Astrocyte (in vitro differentiated cells and primary cell): ENCODE measurements at places on chromosomes 3 and 15. TPM values are rescaled to one million over a fixed set of nuclear protein-coding genes. Genes with fewer than 3 reads are reported as not detected.

The CMTM8 gene
- 1.6 TPM in 2 replicates for total RNA-seq

The FBXL2 gene
- 23.3 and 25.6 TPM in 2 replicates for total RNA-seq

The GATM gene
- 5.1 and 5.4 TPM in 2 replicates for total RNA-seq

The CRTAP gene
- total RNA-seq = 144 and 145 TPM in 2 replicates

The SKIC8 gene
- total RNA-seq = 43.6 and 46.3 TPM in 2 replicates

The XPC gene
- total RNA-seq = 28.2 and 33.6 TPM in 2 replicates

The OXTR gene
- 2.2 and 3.0 TPM in 2 replicates for total RNA-seq

The FGD5 gene
- 2.0 and 2.6 TPM in 2 replicates for total RNA-seq

The NOX5 gene
- total RNA-seq = 0.09 and 0.14 TPM in 2 replicates

The TMC3 gene
- total RNA-seq = 0.22 and 0.52 TPM in 2 replicates

The KLHL6 gene
- total RNA-seq = 0.11 and 0.14 TPM in 2 replicates

The CHRNA5 gene
- 1.5 and 2.5 TPM in 2 replicates for total RNA-seq

- H3K36me3 ChIP-seq = no peaks in the 10 kb centered on the region
- no peak for DNase-seq
- H3K27ac ChIP-seq = no peak overlapping the region
- no peaks in the 10 kb centered on the region for H3K4me1 ChIP-seq
- no peaks in the 10 kb centered on the region for H3K27me3 ChIP-seq
- no peak overlapping the region for H3K4me3 ChIP-seq
Observed at GRCh38 chr3:16768014-16768413, 116.7 kb upstream of the PLCL2 start.

DNA sequence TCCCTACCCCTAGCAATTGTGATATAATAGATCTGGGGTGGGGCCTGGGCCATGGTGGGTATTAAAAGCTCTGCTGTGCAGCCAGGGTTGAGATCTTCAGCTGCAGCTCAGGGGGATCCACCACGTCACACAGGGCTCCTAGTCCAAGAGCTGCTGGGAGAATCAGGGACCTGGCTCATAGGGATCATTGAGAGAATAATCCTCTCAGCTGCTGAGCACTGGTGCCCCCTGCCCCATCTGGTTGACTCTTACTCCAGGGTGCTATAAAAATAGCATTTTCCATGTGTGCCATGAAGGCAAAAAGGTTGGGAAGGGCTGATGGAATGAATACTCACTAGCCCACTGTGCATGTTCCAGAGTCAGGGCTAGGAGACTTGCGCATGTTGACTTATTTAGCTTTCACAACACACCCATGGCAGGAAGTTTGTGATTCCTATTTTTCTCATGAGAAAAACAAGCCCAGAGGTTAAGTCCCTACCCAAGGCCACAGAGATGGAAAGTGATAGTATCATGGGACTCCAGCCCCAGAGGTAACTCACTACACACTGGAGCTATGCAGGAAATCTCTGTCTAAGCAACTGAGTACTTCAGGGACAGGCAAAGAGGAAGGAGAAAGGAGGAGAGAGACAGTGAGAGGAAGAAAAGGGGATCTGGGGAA lies 94.6 kb upstream of the HERC1 start:
- no peak overlapping the region for H3K27ac ChIP-seq
- H3K4me1 ChIP-seq = no peaks in the 10 kb centered on the region
- no peak for DNase-seq
- no peak overlapping the region for H3K4me3 ChIP-seq
- H3K27me3 ChIP-seq = peaks cover 2% of the 10 kb centered on the region

GRCh38 chr3:126866175-126866759 lies 116.6 kb upstream of the PLXNA1 start:
- no peaks in the 10 kb centered on the region for H3K36me3 ChIP-seq
- H3K27me3 ChIP-seq = no peaks in the 10 kb centered on the region
- no peak overlapping the region for H3K4me3 ChIP-seq
- H3K27ac ChIP-seq = no peak overlapping the region

GRCh38 chr3:24017305-24017704 lies 72.2 kb downstream of the NR1D2 start:
- no peaks in the 10 kb centered on the region for H3K27me3 ChIP-seq
- no peaks in the 10 kb centered on the region for H3K36me3 ChIP-seq
- no peak for DNase-seq
- H3K27ac ChIP-seq = no peak overlapping the region
- H3K4me3 ChIP-seq = no peak overlapping the region

DNA sequence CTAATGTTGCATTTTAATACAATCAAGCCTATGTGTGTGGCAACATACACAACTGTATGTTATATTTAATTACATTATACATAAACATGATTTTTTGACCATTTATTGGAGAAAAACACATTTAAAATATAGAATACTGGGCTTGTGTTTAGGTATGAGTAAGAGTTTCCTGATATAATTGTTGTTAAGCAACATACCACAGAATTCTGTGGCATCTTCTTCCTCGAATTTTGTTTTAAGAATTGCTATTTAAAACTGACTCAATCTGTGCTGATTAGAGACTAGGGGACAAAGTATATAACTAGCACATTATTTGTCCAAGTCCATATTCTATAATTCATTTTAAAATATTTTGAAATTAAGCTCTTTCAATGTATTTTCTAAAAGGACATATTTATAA lies 376.8 kb upstream of the THBS1 start:
- H3K36me3 ChIP-seq = no peaks in the 10 kb centered on the region
- H3K27me3 ChIP-seq = no peaks in the 10 kb centered on the region
- H3K4me3 ChIP-seq = no peak overlapping the region
- H3K27ac ChIP-seq = no peak overlapping the region

DNA sequence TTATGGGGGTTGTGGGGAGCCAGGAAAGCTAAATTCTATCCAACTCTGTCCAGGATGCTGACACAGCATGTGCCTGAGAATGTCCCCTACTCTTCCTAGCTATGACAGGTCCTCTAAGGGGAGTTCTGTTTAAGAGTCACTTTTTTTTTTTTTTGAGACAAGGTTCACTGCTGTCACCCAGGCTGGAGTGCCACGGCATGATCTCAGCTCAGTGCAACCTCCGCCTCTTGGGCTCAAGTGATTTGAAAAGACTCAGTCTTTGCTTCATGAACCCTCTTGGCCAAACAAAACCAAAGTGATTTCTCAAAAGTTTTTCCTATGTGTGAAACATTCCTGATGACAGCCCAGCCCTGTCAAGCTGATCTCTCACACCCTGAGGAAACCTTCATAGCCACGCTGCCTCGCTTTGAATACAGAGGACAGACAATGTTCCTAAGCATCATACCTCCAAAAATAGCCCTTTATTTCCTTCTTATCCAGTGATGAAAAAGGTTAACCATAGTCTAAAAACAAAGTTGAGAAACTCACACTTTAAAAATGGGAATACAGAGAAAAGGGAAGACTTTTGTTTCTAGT lies 105.5 kb upstream of the PROK2 start:
- no peak overlapping the region for H3K27ac ChIP-seq
- no peaks in the 10 kb centered on the region for H3K4me1 ChIP-seq
- no peak for DNase-seq
- H3K36me3 ChIP-seq = no peaks in the 10 kb centered on the region
- H3K4me3 ChIP-seq = no peak overlapping the region

- no peak overlapping the region for H3K4me3 ChIP-seq
- H3K27ac ChIP-seq = no peak overlapping the region
- no peaks in the 10 kb centered on the region for H3K27me3 ChIP-seq
- H3K4me1 ChIP-seq = no peaks in the 10 kb centered on the region
Observed at GRCh38 chr15:61011576-61012336, 217.3 kb downstream of the RORA start.

DNA sequence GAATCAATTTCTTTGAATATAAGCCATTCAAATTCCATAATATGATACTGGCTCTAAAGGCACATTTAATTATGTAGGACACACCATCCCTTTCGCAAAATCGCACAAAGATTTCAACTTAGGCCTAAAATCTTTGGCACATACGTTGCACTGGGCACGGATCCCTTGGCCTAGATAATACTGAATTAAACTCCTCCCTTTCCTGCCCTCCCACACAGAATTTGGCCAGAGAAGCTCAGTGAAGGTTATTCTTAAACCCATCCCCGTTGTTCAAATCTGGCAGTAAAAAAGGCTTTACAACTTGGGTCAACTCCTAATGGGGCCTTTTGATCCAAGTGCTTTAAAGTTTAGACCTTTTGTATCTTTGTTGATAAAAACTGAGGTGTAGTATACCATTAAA lies 247.2 kb downstream of the PTPRG start:
- no peaks in the 10 kb centered on the region for H3K4me1 ChIP-seq
- H3K27me3 ChIP-seq = no peaks in the 10 kb centered on the region
- no peak overlapping the region for H3K4me3 ChIP-seq
- H3K36me3 ChIP-seq = no peaks in the 10 kb centered on the region
- no peak for DNase-seq

GRCh38 chr3:76700323-76700722 lies 339.6 kb upstream of the ROBO2 start:
- H3K4me3 ChIP-seq = no peak overlapping the region
- H3K4me1 ChIP-seq = no peaks in the 10 kb centered on the region
- no peaks in the 10 kb centered on the region for H3K27me3 ChIP-seq
- no peaks in the 10 kb centered on the region for H3K36me3 ChIP-seq

DNA sequence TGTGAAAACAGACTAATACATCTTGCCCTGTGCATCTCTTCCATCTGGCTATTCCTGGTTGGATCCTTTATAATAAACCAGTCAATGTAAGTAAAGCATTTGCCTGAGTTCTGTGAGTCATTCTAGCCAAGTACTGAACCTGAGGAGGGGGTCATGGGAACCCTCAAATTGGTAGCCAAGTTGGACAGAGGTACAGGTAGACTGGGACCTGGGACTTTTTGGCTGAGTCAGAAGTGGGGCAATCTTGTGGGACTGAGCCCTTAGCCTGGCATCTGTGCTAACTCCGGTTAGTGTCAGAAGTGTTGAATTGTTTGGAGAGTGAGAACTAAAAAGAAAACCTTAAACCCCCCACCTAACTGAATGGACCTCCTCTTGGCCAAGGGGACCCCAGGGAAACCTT lies 21.0 kb upstream of the LIMD1 start:
- H3K4me3 ChIP-seq = no peak overlapping the region
- no peaks in the 10 kb centered on the region for H3K36me3 ChIP-seq
- DNase-seq = no peak
- no peaks in the 10 kb centered on the region for H3K27me3 ChIP-seq

GRCh38 chr15:58870451-58870850 lies 63.0 kb downstream of the SLTM start:
- no peaks in the 10 kb centered on the region for H3K36me3 ChIP-seq
- no peak for DNase-seq

DNA sequence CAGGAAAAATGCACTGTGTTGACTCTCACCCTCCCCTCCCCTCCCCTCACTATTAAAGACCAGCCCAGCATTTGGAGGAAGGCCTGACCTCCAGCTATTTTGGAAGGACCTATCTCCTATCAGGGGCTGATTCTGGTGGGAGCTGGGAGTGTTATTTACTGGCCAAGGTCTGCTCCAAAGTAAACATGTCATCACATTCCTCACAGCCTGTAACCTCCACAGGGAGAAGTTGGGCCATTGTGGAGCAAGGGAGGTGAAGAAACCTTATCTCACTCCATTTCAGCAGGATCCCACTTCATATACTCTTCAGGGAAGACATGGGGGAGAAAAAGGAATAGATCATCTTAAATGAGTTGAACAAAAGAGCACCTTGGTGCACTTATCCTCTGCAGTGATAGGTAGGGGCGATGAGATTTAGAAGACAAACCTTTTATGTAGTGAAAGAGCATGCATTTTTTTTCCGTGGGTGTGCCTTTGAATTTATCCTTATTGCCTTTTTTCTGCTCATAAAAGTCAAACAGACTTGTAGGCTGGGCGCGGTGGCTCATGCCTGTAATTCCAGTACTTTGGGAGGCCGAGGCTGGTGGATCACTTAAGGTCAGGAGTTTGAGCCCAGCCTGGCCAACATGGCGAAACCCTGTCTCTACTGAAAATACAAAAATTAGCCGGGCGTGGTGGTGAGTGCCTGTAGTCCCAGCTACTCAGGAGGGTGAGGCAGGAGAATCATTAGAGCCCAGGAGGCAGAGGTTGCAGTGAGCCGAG lies 15.6 kb upstream of the FLNB start:
- H3K4me1 ChIP-seq = no peaks in the 10 kb centered on the region
- H3K36me3 ChIP-seq = no peaks in the 10 kb centered on the region
- H3K4me3 ChIP-seq = no peak overlapping the region
- no peaks in the 10 kb centered on the region for H3K27me3 ChIP-seq
- H3K27ac ChIP-seq = no peak overlapping the region

- no peaks in the 10 kb centered on the region for H3K4me1 ChIP-seq
- H3K27ac ChIP-seq = no peak overlapping the region
- no peaks in the 10 kb centered on the region for H3K27me3 ChIP-seq
- peak; percentile 30 for DNase-seq
- peaks cover 7% of the 10 kb centered on the region for H3K36me3 ChIP-seq
Observed at GRCh38 chr3:42778644-42779043, 5.6 kb upstream of the CCDC13 start.

DNA sequence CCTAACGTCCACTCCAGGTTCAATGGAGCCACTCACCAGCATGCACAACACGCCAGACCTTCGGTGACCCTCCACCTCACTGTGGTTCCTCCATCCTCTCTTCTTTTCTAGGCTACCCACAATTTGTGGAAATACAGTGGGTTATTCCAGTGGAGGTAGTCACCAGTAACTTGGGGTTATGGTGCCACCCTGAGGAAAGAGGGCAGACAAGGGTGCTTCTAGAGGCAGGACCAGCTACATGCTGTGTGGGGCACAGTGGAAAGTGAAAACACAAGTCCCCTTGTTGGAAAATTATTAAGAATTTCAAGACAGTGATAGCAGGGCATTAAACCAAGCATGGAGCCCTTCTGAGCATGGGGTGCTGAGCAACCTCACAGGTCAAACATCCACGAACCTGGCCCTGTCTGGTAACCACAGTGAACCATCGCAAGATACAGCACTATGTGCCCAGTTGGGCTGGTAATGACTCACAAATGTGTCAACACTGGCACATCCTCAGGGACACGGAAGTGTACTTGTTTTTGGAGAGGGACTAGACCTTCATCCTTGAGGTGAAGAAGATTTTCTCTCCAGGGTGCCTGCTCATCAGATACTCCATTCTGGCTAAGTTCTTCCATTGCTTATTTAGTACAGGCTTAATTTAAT lies 166.7 kb downstream of the STT3B start:
- H3K4me1 ChIP-seq = no peaks in the 10 kb centered on the region
- no peaks in the 10 kb centered on the region for H3K27me3 ChIP-seq
- no peak overlapping the region for H3K4me3 ChIP-seq
- H3K27ac ChIP-seq = no peak overlapping the region

DNA sequence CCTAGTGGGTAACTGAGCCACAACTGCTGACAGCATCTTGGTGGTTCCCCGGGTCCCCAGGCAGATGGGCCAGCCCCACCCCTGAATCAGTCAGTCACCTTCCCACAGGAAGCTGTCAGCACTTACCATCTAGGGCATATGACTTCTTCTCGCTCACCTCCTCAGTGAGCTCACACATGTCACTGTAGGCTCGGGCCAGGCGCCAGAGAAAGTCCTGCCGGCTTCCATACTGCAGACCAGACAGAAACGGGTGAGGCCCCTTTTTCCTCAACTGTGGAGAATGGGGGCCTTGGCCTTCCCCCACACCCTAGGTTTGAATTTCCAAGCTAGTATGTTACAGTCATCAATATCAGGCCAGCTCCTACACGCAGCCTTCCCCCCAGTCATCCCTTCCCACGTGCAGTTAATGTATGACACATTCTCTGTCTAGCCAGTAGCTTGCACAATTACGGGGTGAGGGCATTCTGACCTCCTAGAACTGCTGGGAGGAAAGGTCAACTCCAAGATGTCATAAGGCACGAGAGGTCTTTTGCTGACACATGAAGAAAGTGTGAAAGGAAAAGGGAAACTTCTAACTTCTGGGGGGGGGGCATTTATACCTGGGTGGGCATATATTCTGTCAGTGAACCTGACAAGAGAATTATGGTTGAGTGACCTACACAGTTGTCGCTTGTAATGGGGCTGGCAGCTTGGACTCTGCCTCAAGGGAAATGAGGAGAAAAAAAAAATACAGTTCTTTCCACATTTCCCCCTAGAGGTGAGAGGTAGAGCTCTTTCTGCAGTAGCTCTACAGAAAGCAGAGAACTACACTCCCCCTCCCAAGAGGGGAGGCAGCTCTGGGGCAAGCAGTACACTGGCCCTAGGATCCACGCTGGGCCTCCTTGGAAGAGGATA lies 10.9 kb downstream of the RMDN3 start:
- DNase-seq = peak; percentile 53
- peak overlapping the region; percentile 52 for H3K27ac ChIP-seq
- no peak overlapping the region for H3K4me3 ChIP-seq
- H3K36me3 ChIP-seq = peaks cover 26% of the 10 kb centered on the region
